Cardiac septum (tissue), 1 donor: ENCODE measurements at places on chromosomes 2 and 18. TPM values are rescaled to one million over a fixed set of nuclear protein-coding genes. Genes with fewer than 3 reads are reported as not detected.
A peak's percentile ranks its signal among the peaks of the same experiment; 100 is the strongest.

The NPPC gene
- total RNA-seq = 0.30 TPM

DNA sequence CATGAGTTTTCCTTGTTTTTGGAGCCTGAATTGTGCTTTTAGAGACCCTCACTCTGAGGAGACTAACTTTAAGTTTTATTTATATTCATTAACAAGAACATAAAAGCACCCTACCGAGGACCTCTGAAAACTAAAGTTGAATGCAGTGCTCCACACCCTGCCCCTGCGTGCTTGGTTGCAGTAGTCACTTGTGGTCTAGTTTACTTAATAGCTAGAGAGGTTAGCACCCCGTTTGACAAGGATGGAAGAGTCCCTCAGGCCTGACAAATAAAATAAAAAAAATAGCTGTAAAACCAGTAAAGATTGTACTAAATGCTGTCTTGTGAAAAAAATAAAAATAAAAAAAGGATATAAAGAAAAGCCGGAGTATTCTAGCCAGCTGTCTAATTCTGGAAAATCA is 395.2 kb downstream of the MTX2 start:
- DNase-seq = no peak

DNA sequence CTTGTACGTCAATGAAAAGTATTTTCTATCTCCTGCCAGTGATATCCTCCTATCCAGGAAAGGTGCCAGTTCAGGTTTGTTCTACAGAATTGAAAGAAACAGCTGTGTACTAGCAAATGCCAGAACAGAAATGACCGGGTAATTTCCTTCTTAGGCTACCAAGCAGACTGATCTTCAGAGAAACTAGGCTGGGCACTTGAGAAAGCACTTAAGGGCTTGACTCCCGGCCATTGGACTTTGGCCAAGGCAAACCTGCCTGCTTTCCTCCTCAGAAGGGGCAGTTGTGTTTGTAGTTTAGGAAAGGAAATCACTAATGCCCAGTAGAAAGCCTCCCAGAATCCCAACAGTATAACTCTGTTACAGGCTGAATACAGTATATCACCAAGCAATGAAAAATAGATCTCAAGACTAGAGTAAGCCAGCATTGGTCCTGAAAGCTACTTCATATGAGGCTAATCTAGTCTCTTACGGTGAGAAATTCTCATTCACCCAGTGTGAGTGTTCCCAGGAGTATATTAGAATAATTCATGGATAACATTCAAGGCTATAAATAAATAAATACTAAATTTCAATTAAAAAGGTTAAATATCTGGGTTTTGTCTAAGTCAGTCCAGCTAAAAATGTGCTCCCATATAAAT is 43.0 kb upstream of the COL5A2 start:
- no peak for DNase-seq

GRCh38 chr18:933082-933481 is 28.4 kb downstream of the ADCYAP1 start:
- no peak for DNase-seq

DNA sequence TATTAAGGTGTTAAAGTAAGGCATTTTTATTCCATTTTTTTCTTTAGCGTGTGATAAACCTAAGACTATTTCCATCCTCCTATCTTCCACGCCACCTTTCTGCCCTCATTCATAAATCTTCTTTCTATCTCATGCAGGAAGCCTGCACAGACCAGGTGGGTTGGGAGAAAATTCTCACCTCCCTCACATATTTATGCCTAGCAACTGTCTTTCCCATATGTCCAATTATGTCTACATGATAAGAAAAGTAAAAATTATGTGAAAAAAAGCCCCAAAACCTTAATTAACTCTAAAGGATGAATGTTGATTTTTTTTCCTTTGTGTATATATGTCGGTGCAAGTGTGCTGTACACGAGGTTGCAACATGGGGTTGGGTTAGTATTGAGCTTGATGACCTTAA is 225.6 kb upstream of the GCFC2 start:
- no peak for DNase-seq

The KCNE4 gene
- total RNA-seq = 1.7 TPM

DNA sequence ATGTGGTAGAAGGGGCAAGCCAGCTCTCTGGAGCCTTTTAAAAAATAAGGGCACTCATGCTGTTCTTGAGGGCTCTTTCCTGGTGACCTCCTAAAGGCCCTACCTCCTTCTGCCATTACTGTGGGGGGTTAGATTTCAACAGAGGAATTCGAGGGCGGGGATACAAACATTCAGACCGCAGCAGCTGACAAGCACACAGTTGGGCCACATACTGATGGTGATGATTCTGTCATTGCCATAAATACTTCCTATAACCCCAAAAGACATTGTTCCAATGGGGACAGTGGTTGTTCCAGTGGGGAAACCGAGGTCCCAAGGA is 67.0 kb downstream of the TSHZ1 start:
- no peak for DNase-seq

GRCh38 chr2:20584399-20585358 is 66.2 kb downstream of the HS1BP3 start:
- DNase-seq = peak; percentile 74

DNA sequence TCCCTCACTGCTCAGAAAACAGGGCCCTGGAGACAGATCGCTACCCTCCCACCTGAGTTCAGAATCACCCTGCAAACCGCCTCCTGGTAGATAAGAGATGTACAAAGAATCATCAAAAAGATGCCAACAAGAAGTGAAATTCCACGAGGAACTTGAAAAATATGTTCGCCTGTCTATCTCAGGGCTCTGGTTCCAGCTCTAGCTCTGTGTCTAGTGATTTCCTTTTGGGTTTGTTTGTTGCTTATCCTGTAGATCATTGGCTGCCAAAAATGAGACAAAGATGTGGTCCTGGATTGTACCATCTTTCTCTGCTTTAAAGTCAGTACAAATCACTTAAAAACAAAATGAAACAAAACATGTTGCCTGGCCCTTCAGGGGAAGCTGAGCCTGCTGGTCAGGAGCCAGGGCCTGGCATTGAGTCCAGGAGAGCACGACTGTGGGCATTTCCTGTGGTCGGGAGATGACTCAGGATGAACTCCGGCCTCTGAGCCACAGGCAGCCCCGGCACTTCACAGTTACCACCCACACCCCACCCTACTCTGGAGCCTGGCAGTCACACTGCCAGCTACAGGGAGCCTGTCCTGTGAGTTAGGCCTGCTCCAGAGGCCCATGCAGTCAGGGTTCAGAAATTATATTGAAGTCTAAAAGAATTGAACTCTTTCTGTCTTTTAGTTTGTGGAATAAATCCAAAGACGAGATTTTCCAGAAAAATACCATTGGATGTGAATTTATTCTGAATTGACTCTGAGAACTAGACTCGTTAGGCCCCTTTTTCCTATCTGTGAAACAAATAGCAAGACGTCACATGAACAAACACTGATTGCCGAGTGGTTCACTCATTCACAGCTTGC is 8.0 kb upstream of the ITGB6 start:
- peak; percentile 81 for DNase-seq

- no peak for DNase-seq
Measured at GRCh38 chr2:238267341-238267710, 21.1 kb downstream of the PER2 start.

The MYOM1 gene
- 878 TPM for total RNA-seq

DNA sequence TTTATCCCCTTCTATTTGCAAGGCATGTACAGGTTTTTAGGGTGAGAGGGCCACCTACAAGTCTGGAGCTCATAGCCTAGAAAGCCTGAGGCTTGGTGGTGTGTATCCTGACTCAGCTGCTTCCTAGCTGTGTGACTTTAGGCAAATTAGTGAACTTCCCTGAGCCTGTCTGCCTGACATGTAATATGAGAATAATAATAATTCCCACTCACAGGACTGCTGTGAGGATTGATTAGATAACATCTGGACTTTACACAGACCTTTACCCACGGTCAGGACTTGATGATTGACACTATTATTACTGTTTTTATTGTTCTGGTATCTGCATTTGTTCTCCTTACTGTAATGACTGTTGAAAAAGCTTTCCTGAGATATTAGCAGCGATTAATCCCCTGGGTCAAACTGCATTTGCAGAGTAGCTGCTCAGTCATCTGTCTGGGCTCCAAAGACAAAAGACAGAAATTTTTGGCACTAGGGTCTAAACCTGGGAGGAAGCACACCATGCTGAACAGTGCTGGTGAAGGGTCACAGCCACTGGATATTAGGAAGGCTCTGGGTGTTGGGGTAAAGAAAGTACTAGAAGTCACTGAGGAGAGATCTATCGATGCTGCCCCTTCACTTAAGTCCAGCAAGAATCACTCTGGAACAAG is 276.5 kb upstream of the FN1 start:
- DNase-seq = no peak
